ENCODE measurements at places on chromosomes 3 and 15.
A peak's percentile ranks its signal among the peaks of the same experiment; 100 is the strongest.

DNA sequence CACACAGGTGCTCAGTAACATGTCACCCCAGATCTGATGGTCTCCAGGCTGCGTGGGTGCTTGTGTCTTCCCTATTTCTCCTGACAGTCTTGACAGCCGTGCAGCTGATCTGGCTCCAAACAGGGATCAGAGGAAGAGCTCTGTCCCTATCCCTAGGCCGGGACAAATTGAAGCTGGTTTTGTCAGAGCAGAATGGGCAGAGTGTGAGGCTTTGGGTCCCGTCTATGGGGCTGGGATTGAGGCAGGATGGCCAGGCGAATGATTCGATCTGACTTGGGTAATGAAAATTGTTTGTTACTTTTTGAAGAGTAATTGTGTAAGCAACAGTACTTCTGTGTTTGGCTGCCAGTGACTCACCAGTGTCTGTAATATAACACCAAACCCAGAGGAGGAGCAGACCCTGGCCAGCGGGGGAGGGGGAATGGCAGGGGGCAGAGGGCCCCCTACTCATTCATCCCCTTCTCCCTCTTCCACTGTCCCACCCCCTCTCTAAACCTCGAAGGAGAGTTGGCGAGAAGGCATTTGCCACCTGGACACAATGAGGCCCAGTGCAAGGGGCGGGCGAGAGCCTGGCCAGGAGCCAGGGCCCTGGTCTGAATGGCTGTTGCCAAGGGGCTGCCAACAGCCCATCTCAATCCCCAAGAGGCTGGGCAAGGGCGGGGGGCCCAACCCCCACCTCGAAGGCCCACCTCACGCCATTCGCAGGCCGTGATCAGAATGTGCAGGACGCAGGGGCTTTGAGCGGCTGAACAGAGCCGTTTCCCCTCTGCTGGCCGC is 4.9 kb upstream of the MAGEF1 start:
- DNase-seq: peak; percentile 26

- DNase-seq: no peak
These were observed 13.7 kb downstream of the NTRK3 start for GRCh38 chr15:88242586-88243555.

GRCh38 chr15:88622605-88622975 is 1.4 kb downstream of the AEN start:
- no peak for DNase-seq

GRCh38 chr3:74605437-74605836 is 9.0 kb downstream of the CNTN3 start:
- DNase-seq: no peak

GRCh38 chr3:155404486-155404885 is 111.0 kb upstream of the STRIT1 start:
- no peak for DNase-seq

GRCh38 chr3:11845651-11846050 is 1.0 kb downstream of the TAMM41 start:
- no peak for DNase-seq

DNA sequence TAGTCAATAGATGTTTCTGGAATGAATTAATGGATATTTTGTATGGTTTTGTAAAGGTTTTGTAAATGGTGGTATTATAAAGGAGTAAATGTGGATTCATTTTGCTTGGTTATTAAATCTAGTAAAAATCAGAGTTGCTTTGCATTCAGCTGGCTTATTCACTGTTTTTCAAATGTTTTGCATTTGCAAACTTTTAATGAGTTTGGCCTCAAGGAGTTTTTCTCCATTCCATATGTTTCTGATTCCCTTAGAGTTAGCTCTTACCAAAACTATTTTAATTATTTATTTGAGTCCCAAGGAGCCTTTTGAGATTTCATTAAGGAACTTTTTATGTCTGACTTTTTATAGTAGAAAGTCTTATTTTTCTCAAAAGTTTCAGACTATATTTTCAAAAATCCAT is 992.2 kb downstream of the DIPK2A start:
- no peak for DNase-seq

- DNase-seq: no peak
These were observed 202.5 kb upstream of the TLE3 start for GRCh38 chr15:70299931-70300869.

DNA sequence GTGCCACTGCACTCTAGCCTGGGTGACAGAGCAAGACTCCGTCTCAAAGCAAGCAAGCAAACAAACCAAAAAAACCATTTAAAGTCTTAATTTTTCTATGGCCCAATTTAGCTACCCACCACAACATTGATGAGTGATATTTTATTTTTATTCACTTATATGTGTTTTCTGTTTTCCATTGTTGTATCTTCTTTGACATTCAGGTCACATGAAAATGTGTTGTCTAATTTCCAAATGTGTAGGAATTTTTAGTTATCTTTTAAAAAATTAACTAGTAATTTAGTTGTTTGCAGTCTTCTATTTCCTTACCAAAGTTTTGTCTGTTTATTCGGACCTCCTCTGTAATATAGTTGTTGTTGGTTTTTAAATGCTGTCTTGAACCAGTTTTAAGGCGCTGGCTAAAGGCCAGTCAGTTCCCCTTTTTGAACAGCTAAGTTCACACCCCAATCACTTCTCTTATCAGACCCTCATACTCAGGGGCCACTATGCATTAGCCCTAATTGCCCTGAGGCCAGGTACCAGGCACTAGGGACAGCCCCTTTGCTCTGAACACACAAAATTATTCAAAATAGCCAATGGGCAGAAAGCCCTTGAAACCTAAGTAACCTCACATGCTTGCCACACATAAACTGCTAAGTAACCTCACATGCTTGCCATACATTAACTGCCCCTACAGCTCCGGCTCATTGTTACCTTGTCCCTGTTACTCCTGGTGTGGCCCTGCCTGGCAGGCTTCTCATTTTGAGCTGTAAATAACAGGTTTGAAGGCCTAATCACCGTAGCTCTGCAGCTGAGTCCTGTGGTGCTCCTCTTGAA is 4.3 kb upstream of the CCR4 start:
- DNase-seq: peak; percentile 19

DNA sequence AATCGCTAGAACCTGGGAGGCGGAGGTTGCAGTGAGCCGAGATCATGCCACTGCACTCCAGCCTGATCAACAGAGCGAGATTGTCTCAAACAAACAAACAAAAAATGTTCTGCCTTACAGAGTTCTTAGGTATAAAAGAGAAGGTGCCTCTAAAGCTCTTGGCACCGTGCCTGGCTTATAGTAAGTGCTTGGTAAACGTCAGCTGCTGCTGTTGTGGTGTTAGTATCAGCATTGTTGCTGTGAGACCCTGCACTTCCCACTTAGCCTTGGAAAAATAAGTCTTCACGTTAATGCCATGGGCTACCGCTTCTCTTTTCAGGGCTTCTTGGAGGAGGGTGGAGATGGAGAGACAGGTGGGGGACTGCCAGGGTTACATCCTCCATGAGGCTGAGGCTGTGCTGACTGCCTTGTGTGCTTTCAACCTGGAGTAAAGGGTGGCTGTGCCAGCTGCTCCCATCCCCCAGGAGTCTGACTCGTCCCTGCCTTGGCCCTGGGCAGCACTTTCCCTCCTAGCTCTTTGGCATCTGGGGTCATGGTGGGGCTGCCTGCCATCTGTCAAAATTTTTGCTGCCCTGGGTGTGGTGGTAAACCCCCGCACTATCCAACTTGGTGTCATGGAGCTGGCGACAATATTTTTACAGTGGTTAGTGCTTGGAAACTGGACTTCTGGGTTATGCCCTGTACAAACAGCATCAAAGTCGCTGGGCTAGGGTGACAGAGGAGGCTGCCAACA is 17.8 kb downstream of the FLNB start:
- peak; percentile 60 for DNase-seq

- no peak for DNase-seq
These were observed 32.5 kb downstream of the ARNT2 start for GRCh38 chr15:80436511-80437307.

DNA sequence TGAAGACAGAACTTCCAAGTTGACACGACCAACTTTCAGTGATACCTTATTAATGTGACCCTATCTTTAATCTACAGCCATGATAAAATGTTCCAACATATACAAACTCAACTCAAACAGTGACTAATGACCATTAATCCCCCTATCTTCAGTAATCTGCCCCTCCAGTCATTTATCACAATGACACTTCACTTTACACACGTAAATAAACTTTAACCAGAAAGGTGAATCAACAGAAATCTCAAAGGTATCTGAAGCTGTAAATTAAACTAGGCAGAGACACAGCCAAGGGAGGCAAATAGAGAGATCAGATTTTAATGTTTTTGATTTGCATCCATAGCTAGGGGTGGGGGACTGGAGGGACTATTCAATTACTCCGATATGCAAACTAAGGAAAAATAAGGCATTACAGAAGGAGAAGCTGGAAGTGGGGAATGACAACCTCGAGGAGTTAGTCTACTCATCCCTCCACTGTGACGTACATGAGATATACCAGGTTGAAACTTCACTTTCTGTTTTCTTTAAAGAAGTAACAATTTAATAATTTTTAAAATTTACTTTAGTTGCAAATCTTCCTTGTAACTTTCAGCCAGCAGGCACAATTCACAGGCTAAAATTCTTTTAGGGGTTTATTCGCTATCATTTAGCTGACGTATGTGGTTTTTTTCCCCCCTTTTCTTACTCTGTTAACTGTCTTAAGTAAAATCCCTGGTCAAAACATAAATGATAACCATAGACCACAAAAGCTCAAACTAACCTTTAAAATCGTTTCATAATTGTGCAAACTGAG is 751.0 kb downstream of the ROBO1 start:
- DNase-seq: peak; percentile 6

- no peak for DNase-seq
These were observed 266.0 kb downstream of the EPHA3 start for GRCh38 chr3:89373434-89373833.

GRCh38 chr3:189118896-189119295 is 52.9 kb upstream of the TPRG1 start:
- no peak for DNase-seq

- DNase-seq: no peak
These were observed 26.0 kb downstream of the TM4SF18 start for GRCh38 chr3:149307435-149307783.

DNA sequence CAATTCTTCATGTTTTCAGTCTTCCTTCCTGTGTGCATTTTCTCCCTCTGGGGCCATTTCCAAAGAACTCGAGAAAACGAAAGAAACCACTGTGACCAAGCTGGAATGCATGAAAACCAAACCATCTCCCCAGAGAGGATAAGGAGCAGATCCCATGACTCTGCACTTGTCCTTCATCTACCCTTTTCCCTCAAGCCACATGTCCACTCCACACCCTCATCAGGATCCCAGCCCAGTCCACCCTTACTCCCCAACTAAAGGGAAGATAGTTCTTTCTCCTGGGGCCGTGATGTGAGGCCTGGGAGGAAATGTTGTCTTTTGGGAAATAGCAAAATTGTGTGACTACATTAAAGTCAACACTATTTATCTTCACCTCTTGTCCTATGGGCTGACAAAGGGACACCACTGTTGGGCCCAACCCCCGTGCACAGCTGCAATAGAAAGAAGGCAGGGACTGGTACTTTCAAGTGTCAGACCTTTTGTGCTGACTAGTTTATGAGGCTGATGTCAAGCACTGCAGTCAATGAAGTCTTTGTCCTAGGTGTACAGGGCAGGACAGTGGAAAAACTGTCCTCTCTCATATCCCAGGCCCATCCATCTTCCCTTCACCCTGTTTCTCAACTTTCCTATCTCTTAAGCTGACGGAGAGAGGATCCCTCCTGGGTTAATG is 487.1 kb upstream of the NR2F2 start:
- no peak for DNase-seq

DNA sequence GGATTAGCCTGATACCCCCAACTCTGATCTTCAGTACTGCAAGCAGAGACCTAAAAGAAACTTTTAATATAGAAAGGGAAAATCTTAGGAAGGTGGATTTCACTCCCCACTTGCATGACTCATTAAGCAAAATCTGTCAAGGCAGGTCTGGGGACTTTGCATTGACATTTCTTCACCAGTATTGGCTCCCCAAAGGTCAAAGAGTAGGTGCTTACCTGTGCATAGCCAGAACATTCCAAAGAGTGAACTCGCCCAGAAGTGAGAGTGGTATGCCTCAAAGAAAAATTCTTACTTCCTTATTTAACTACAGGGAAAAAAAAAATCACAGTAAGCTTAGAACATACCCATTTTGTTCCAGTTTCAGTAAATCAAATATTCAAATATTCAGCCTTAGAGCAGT is 140.9 kb upstream of the TP63 start:
- DNase-seq: no peak

GRCh38 chr3:187746059-187746441 is 782 bp upstream of the BCL6 start:
- no peak for DNase-seq

GRCh38 chr15:83109532-83109931 is 2.1 kb downstream of the TM6SF1 start:
- no peak for DNase-seq

DNA sequence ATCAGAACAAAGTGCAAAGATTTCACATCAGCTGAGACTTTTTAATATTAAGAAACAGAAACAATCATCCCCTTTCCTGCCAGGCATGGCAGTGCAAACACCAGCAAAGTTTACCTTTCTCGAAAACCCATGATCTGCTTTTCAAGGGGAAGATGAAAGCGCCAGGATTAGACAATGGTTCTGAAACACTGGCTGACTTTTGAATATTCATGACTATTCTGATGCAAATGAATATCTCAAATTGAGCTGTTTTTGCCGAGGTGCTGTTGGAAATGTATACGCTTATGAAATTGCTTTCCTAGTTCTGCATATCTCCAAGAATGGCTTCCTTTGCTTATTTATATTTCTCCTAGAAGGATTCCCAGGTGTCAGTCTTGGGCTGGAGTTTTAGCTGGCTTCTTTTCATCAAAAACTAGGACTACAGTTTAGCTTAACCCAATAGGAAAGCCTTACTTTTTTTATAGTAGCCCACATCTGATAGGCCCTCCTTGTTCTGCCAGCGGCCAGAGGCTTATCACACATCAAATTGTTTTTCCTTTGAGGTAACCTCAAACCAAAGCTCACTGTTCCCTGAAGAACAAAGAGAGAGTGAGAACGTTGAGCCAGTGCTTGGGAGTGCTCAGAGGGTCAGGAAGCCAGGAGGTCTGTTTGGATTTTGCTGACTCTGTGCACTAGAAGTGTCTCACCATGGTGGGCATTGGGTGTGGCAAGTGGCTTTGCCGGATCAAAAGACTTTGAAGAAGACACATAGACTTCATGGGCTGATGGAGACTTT is 74.0 kb upstream of the PLCL2 start:
- no peak for DNase-seq

DNA sequence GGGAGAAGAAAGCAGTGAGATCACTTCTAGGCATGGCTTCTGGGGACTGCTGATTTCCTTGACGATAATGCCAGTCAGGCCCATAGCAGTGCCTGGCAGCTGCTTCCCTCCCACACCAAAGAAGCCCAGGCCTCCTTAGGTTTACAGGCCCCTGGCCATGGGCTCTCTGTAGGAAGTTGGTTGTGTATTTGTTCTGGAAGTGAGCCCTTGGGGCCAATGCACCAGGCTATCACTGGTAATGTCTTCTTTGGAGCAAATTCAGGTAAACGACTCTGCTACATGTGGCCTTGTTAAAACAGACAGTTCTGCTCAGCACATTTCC is 89.3 kb downstream of the CCNL1 start:
- no peak for DNase-seq

- no peak for DNase-seq
These were observed 421.4 kb downstream of the SHQ1 start for GRCh38 chr3:72426618-72427397.

- no peak for DNase-seq
These were observed 3.2 kb upstream of the ZFYVE19 start for GRCh38 chr15:40803688-40804087.
